ENCODE measurements at places on chromosomes 6 and 20.

DNA sequence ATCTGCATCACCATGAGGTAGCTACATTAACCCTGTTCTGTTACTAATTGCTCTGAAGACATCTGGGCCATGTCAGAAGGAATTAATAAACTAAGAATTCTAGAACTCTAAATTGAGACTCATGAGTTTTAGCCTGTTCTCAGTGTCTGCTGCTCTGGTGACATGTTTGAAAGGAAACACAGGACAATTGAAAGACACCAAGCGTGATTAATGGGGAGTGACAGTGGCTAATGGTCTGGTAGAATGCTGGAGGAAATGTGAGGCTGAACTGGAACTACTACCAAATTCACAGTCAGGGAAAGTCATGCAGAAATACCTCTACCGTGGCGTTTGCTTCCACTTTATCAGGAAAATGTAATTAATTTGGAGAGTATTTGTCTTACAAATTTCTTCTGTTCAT lies 140.0 kb downstream of the TBC1D7 start:
- DNase-seq: no peak

DNA sequence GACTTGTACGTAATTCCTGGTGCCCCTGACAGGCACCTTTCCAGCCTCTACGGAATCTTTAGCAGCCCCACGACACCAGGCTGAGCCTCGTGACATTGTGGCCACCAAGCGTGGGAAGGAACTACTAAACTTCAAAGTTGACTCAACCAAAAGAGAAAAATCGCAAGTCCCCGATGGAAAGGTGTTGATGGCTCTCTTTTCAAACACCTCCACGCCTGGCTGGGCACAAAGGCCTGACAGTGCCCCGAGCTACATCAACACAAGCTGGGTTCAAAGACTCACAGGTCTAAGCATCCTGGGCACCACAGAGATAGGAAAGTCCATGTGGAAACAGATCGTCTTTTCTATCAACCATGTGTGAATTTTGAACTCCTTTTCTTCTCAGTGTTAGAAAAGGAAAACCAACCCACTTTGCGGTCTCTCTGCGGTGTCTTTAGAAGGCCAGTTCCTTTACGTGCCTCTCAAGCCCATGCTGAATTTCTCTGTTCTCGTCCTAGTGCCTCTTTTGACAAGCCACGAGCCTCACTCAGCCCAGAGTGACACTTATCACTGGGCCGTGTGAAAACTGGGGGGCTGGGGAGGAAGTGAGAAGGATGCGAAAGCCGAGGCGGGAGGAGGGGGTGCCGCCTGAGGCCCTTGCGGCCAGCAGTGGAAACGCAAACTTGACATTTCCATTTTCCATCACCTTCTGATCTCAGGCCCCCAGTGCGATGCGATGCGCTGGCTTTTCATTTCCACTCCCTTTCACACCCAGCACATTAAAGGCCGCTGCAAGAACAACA lies 59.4 kb downstream of the GFOD1 start:
- DNase-seq: no peak

DNA sequence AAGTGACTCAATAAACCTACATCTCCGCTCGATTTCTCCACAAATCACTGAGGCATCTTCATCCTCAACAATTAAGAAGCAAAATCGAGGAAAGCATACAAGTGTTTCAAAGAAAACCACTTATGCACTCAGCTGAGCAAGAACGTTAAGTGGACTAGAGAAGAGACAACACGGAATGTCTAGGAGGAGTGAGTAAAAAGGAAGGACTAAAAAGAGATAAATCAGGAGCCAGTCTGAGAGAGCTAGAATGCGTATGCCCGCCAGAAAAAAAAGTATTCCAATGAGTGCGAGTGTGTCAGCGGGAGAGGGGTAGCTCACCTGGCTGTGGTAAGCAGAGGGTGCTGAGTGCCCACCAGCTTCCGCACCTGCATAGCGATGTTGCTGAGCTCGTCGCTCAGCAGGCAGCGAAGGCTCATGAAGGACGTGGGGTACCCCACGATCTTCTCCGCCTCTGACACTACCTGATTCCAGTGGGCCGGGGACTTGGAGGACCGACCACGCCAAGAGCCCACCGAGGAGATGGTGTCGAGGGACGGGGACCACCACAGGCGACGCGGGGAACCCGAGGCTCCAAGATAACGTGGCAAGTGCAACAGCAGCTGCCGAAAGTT lies 587 bp downstream of the PDSS2 start:
- no peak for DNase-seq

DNA sequence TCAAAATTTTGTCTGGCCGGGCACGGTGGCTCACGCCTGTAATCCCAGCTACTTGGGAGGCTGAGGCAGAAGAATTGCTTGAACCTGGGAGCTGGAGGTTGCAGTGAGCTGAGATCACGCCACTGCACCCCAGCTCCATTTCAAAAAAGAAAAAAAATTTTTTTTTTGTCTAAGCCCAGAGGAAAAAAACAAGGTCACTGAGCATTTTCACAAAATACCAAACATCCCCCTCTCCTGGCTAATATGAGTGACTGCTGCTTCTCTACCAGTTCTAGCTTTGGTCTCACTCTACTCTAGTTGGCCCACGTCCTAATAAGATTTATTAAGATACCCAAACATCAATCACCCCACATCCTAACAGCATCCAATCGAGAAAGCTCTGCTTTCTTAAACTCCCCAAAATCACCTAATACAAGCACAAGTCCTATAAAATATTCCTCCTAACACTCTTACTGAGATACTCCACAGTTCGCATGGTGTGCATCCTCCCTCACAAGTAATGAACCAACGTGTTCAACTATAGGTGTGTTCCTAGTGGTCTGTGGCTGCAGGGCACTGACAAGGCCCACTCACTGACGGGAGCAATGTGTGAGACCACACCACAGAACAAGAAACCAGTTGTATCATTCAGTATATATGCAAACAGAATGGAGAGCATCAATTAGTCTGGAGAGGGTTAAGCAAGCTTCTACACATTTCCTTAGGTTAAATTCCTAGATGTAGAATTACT lies 64.2 kb downstream of the FKBP5 start:
- DNase-seq: no peak

DNA sequence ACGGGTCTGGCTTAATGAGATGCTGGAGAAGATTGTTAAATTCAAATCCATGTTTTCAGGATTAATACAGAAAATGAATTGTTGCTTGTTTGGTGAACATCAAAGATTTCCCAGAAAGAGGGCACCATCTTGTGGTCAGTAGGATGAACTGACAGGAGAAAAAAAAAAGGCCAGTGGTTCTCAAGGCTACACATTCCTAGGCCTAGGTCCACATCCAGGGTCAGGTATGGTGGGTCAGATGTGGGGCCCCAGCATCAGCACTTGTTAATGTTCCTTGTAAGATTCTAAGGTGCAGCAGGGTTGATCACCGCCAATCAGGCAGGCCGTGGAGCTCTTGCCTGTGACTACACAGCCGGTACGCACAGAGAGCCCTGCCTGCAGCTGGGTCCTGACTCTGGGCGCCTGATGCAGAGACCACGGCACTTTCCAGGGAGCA lies 34.0 kb upstream of the FOXO3 start:
- no peak for DNase-seq

GRCh38 chr6:129801909-129802308 lies 59.2 kb downstream of the TMEM244 start:
- DNase-seq: no peak

DNA sequence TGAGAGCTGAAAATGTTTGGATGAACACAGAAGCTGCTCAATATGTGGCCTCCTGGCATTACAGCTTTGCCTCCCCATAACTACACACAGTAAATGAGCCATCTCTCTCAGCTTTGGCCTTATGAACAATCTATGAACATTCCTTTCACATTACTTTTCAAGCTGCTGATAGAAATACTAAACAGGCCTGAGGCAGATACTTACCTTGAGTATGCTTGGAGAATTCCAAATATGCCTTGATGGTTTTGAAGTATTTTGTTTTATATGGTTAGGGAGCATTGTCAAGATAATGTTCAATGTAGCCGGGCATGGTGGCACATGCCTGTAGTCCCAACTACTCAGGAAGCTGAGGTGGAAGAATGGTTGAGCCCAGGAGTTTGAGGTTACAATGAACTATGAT lies 104.5 kb downstream of the CD24 start:
- no peak for DNase-seq

DNA sequence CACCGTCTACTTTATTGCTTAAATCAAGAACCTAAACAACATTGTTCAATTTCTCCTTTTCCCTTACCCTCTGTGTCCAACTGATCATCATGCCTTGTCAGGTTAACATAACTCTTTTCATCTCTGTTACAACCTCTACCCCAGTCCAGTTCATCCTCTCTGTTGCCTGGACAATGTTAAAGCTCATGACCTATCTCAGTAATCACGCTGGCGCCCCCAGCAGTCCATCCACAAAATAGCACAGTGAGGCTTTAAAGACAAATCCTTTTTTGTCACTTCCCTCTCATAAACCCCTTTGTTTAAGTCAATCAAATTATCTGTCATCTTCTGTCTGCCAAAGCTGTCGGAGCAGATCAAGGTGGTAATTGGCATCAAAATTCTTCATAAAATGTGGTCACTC lies 140.1 kb downstream of the QKI start:
- DNase-seq: no peak

DNA sequence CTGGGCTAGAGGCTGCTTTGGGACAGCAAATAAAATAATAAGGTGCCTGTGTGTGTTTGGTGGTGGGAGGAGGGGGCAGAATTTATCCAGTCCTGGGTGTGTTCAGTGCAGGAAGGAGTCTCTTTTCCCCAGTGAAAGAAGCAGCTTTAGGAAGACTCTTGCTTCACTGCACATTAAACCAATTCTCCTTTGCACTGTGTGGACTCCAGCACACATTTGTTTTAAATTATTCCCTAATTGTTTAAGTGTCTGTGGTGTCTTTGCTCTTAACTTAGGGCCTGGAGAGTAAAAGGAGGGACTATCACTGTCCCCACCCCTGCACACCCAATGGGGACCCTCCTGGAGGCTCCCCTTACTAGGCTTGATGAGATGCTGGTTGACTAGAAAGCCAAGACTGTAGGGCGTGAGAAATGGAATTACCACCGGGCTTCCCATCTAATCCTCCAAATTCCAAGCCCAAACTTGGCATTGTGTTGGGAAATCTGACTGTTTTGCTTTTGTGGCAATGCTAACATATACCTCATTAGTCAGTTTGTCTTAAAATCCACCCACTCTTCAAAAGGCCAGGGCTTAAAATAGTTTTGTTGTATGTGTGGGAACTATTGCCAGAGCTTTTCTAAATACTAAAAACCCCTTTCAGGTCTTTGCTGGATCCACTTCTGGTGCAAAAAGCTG lies 13.5 kb upstream of the DAAM2 start:
- no peak for DNase-seq

GRCh38 chr20:15138548-15139126 lies 801.2 kb upstream of the FLRT3 start:
- DNase-seq: no peak

DNA sequence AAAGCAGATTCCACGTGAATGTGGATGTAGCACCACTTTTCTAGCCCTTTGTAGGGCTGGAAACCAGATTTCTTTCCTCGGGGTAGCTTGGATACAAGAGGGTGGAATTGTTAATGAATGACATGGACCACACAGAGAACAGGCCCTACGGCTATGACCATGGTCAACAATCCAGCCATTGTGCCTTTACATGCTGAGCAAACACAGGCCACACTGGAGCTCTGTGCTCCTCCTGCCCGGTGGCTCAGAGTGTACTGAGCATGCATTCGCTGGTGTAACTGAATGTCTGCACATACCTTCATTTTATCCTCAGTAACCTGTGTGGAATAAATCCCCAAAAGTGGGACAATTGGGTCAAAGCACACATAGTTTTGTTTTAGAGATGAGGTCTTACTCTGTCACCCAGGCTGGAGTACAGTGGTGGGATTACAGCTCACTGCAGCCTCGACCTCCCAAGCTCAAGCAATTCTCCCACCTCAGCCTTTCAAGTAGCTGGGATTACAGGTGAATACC lies 32.8 kb downstream of the LRP11 start:
- no peak for DNase-seq

DNA sequence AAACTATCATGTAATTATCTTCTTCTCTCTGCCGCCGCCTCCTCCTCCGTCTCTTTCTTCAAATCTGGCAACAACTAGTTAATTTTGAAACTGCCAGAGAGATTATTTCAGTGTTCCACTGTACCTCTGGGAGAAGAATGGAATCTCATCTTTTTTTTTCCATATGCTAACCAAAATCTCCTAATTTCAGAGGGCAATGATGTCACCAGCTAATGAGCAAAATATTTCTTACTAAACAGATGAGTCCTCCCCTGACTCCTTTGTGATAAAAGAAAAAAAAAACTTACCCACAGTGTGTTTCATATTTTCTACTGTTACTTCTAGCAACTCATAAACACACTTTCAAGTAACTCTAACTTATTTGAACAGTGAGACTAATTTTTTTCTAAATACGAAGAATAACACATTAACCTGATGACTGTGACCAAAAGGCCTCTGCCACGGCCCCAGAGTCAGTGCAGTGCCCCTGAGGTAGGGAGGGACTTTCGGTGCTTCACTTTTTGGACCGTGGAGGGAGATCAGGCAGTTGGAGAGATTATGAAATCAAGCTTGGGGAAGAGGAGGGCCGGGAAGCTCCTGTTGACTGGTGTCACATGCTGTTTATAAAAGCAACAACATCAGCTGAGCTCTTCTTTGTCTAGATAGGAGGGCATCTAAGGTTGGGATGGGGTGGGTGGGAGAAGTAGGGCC lies 159.6 kb downstream of the SASH1 start:
- no peak for DNase-seq

- no peak for DNase-seq
Measured at GRCh38 chr6:4383910-4384638, 248.7 kb upstream of the ECI2 start.

Data from brain pericyte (primary cell).